Gastrocnemius medialis (tissue), 4 donors: ENCODE measurements at places on chromosomes 16 and 17. TPM values are rescaled to one million over a fixed set of nuclear protein-coding genes. Genes with fewer than 3 reads are reported as not detected.

ABCC11 gene
- 0.13 TPM for total RNA-seq

DNA sequence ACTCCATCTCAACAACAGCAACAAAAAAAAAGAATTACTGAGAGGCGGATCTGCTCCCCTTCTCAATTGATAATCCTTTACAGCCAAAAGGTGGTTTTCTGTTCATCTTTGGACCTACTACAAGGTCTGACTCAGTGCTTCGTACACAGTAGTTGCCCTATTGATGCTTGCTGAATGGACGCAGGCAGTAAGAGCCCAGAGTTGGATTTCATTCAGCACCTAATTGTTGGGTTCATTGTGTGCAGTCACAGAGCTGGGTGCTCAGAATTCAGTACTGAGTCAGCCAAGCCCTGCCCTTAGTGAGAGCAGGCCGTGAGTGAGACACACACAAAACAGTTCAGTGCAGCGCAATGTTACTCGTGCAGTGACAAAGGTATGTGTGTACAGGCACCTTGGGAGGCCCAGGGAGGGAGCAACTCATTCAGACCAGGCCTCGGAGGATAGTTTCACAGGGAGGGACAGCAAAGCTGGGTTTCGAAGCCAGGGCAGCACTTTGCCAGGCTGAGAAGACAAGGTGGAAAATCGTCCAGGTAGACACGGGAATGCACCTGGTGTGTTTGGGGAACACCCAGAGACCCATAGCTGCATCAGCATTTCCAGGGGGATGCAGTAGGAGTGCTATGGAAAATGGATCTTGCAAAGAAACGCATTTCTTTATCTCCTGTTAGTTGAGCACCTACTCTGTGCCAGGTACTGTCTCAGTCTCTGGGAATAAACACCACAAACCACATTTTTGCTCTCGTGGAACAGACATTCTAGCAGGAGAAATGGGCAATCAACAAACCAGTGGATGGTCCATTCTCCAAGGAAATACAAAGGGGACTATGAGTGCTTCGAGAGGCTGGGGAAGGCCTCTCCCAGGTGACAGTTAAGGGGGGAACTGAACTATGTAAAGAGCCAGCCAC, 18.1 kb upstream of the KRT17 start:
- H3K36me3 ChIP-seq = no peaks in the 10 kb centered on the region
- H3K27me3 ChIP-seq = no peaks in the 10 kb centered on the region
- no peak overlapping the region for H3K27ac ChIP-seq
- H3K4me3 ChIP-seq = no peak overlapping the region

- no peaks in the 10 kb centered on the region for H3K4me1 ChIP-seq
- no peak for DNase-seq
- no peaks in the 10 kb centered on the region for H3K27me3 ChIP-seq
- H3K27ac ChIP-seq = no peak overlapping the region
- H3K4me3 ChIP-seq = no peak overlapping the region
- no peaks in the 10 kb centered on the region for H3K36me3 ChIP-seq
These were observed 126.3 kb upstream of the HSBP1 start for GRCh38 chr16:83681381-83681956.

- no peaks in the 10 kb centered on the region for H3K4me1 ChIP-seq
- no peaks in the 10 kb centered on the region for H3K36me3 ChIP-seq
- no peak overlapping the region for H3K27ac ChIP-seq
- no peak overlapping the region for H3K4me3 ChIP-seq
- no peaks in the 10 kb centered on the region for H3K27me3 ChIP-seq
These were observed 299.3 kb downstream of the XYLT1 start for GRCh38 chr16:17171250-17172143.

CTRB2 gene
- 3.0 TPM for total RNA-seq

DNA sequence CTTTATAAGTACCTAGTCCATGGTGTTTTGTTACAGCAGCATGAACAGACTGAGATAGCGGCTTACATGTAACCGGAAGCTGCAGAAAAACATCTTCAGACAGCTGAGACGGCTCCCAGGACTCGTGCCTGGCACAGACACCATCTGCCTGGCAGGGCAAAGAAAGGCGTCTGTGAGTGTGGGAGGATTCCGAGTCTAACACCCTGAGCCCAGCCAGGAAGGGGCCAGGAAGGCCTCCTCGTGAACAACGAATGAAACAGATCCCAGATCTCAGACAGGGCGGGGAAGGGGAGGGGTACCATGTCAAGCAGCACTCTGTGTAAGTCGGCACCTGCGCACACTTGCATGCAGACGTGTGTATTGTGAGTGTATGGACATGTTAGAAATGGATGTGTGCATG, 4.4 kb upstream of the CSNK1D start:
- no peak for DNase-seq
- H3K27ac ChIP-seq = no peak overlapping the region

PRKCB gene
- 1.1 TPM for total RNA-seq

DCAF7 gene
- total RNA-seq = 16.5 TPM

DNA sequence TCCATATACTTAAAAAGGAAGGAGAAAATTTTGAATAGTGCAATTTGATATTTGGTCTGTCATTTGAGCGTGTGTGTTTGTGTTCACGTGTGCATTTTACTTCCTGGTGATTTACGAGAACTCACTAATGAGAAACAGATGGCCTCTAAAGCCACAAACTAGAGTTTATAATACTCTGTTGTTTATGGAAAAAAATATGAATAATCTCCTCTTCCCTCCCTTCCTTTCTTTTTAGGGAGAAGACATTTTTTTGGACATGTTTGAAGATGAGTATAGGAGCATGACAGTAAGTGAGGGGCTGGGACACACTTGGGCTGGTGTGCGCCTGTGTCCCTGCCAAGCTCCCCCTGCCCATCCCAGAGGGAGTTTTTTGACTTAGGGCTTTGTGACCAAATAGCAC, 102.7 kb downstream of the CLEC16A start:
- peak overlapping the region; percentile 36 for H3K27ac ChIP-seq
- peaks cover 62% of the 10 kb centered on the region for H3K36me3 ChIP-seq
- H3K4me1 ChIP-seq = no peaks in the 10 kb centered on the region
- H3K27me3 ChIP-seq = no peaks in the 10 kb centered on the region

TBC1D3I gene
- total RNA-seq = not detected
